DMS79 treated with DMSO at 0.1 percent for 48 hours (cell line): ENCODE measurements at places on chromosomes 7 and 10.

- DNase-seq = no peak
These were observed 57.1 kb downstream of the FIGNL1 start for GRCh38 chr7:50393076-50393475.

DNA sequence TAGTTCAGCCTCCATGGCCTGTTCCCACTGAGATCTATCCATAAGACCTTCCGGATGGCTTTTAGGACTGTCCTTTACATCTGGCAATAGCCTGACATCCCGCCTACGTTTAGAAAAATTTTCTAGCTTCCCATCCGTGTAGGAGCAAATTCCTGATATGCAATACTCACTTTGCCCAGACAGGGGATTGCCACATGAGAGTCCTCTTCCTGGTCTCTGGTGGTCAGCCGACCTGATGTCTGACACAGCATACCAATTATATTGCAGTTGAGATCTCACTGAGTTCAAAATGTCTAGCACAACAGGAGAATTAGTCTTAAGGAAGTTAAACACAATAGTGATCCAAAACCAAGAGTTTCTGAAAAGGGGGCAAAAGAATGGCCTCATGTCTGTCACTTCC lies 9.4 kb upstream of the ETV1 start:
- DNase-seq = no peak

DNA sequence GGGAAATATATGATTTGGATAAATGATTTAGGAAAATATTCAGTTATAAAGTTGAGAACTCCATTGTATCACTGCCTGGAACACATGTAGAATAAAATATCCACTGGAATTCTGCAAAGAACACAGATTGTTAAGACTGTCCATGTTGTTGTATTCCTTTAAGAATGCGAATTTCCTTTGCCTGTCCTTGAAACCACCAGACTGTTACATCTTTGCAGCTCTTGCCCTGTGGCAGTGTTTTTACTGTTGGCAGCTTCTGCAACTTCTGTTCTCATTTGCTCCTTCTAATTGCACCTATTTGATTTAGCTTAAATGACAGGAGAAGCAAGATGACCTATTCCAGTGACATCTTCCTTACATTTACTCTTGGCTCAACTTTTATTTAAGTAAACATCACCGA lies 39.7 kb downstream of the MALSU1 start:
- DNase-seq = no peak

GRCh38 chr7:129611246-129612111 lies at the start of gene NRF1:
Gene NRF1, plus strand, starts transcription at chr7:129611720. Its CDS starts 45,632 bp downstream, at chr7:129657352.
- DNase-seq = peak; percentile 83

DNA sequence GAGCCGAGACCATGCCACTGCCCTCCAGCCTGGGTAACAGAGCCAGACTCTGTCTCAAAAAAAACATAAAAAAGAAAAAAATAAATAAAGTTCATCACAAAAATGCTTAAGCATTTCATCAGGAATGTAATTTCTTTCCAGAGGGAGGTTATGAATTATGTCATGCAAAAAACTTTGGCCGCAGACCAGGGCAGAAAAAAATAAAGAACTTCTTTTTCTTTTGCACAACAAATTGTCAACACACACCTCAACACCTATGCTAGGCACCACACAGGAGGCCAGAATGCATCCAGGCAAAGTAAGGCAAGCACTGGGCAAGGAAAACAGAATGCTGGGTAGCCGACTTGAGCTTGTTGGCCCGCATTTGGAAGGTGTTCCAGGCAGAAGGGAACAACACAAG lies 3.9 kb downstream of the C10orf62 start:
- no peak for DNase-seq

- DNase-seq = peak; percentile 18
These were observed 208.0 kb upstream of the C7orf33 start for GRCh38 chr7:148382596-148382995.

DNA sequence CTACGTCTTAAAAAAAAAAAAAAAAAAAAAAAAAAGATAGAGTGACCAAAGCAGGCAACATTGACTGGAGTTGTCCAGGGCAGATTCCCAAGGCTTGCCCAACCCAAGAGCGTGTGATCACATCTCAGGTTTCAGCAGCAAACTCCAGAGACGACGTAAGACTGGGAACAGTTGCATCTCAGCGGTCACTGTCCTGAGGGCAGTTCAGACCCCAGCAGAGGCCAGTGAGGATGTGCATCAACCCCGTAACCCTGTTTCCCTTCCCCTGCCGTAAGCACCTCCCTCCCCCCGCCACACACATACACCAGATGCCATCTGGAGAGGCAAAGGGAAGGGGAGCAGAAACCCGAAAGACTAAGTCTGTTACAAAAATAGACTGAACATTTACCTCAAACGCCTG lies 19.3 kb upstream of the TOMM7 start:
- DNase-seq = no peak

DNA sequence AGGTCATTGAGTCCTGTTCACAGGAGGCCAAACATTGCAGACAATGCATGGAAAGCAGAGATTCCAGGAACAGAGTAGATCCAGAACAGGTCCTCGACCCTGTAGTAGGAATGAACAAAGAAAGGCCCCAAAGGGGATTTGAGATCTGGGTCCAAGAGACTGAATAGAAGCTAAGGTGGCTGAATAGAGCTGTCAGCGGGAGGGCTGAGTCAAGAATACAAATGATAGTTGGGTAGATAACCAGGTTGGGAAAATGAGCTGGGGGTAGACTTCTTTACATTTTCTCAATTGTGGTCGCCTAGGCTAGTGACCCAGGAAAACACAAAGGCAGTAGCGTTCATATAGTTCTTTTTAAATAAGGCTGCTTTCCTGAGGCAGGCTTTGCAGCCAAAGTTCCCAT lies 103.4 kb upstream of the ELMO1 start:
- no peak for DNase-seq

- DNase-seq = no peak
These were observed 47.2 kb upstream of the RHEB start for GRCh38 chr7:151566897-151567320.

DNA sequence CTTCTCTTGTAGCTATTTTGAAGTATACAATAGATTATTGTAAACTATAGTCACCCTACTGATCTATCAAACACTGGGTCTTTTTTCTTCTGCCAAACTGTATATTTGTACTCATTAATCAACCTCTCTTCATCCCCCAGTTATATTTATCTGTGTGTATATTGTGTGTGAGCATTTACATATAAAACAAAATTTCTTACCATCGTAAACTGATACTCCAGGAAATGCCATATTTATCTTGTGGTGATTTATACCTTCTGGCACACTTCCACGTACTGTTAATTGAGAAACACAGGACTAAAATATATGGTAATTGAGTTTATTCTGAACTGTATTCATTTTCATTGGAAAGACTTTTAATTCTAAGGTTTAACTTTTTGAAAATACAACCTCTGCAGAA lies 18.9 kb downstream of the ANLN start:
- no peak for DNase-seq

GRCh38 chr10:55966101-55966500 lies 395.0 kb downstream of the ZWINT start:
- no peak for DNase-seq

DNA sequence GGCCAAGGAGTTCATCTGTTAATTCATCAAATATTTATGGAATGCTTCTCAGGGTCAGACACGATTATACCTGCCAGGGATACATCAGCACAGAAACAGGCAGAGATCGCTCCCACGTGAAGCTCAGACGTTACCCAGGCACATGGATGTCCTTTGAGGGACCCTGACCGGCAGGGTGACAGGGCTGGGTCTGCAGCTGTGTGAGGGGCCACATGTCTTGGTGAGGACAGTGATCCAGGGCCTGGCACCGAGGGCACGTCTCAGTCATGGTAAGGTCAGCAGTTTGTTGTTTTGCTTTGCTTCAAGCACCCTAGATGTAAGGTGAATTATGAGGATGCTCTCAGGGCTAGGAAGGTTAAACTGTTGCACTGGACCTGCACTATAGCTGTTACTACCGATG lies 227.9 kb downstream of the WDR37 start:
- DNase-seq = no peak
